GM13977 (cell line): ENCODE measurements at places on chromosomes 3 and 15.

DNA sequence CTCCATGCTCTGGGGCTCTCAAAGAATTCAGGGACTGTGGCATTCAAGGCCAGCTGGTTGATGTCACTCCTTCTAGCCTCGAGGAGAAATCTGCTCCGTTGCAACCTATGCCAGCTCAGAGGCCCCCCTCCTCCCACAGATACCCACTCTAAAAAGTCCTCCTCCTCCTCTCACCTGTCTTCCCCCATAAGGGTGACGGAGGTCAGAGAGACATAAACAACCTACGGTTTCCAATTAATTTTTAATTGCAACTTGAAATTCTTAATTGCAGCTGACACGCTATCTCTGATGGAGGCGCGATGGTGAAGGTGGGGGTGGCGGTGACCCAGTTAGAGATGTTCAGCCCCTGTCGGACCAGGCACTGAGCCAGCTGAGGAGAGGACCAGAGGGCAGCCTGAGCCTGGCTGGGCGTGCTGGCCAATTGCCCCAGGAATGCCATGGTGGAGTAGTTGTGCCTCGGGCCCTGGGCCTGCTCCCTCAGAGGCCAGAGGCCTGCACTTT is 43.2 kb upstream of the INSYN1 start:
- DNase-seq, result no peak

GRCh38 chr3:29777869-29778268 is 497.0 kb downstream of the RBMS3 start:
- no peak for DNase-seq

DNA sequence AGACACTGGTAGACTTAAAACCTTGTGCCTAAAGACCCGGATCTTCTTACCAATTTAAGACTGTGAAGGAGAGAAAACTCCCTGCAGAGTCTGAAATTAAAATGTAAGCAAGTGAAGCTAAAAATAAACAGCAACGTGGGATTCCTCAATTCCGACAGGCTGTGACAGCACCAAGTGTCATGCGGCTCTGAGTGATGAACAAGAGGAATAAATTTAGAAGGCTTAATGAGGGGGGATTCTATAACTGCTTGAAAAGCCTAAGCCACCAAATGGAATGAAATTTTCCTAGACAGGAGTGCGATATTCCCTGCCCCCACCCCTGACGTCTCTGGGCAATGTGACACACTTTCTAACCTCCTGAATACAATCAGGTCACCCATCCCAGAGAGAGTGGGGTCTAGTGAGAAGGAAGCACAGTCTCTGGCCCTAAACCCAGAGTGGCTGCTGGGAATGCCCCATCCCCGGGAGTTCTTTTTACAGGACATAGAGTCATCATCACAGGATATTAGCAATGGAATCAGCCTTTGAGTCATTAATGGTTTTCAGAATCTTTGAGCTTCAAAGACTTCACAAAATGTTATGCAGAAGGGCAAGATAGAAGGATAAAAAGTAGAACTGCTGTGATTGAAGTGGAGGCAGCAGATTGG is 114.3 kb downstream of the EDEM1 start:
- DNase-seq, result no peak

GRCh38 chr3:149716984-149717383 is 35.3 kb downstream of the COMMD2 start:
- DNase-seq, result no peak

DNA sequence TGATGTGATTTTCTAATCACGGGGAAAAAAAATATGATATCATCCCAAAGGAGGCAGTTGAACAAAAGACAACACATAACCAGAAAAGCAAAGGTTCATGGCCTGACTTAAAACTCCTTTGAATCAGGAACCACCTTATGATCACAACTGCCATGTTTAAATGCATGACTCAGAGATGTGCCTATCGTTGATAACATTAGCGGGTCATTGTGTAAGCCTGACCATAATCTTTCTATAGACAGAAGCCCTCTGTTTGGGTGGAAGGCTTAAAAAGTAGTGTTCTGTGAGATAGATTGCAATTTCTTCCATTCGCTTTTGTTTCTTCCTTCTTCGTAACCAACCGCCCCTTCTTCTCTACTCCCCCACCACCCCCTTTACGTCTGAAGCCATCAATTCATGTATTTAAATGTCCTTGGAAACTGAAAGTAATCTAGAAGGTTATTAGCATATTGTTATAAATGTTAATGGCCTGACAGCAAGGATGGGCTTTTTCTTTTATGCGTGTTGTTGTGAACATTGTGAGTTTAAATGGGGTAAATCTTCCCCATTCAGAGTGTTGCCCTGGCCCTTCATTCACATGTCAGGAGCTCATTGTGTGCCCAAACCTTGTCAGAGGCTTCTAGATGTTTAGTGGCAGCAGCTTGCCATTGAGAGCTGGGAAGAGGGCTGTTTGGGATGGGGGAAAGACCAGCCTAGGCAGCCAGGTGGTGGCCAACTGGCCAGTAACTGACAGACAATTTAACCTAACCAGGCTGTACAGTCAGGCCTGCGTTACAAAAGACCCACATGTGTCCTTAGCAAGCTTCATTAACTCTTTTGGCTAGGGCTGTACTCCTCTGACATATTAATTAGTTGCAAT is 64.5 kb downstream of the EPHA3 start:
- DNase-seq, result no peak

GRCh38 chr3:56917361-56918110 is 115.8 kb upstream of the ARHGEF3 start:
- peak; percentile 62 for DNase-seq

DNA sequence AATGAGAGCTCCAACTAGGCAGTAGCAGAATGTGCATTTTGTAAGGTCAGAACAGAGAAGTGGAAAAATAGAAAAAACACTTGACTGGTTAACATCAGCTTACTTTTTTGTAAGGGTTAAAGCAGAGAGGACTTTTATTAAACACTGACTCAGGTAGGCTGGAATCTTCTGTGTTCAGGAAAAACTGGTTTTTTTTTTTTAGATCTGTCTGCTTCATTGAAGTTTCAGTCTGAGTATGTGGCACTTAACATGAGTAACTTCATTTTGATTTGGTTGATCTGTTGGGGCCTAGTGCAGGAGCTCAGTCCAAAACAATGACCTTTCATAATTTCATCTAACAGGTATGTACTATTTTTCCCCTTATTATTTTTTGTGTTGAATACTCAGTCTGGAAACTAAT is 141.1 kb downstream of the DOCK3 start:
- no peak for DNase-seq

- no peak for DNase-seq
Observed at GRCh38 chr3:7789324-7789723, 712.3 kb upstream of the LMCD1 start.

GRCh38 chr3:181755959-181756358 is 44.2 kb downstream of the SOX2 start:
- DNase-seq, result no peak

GRCh38 chr3:50388016-50388719 is 28.8 kb upstream of the TMEM115 start:
- DNase-seq, result no peak

- no peak for DNase-seq
Observed at GRCh38 chr3:156483002-156483401, 71.9 kb downstream of the SSR3 start.

DNA sequence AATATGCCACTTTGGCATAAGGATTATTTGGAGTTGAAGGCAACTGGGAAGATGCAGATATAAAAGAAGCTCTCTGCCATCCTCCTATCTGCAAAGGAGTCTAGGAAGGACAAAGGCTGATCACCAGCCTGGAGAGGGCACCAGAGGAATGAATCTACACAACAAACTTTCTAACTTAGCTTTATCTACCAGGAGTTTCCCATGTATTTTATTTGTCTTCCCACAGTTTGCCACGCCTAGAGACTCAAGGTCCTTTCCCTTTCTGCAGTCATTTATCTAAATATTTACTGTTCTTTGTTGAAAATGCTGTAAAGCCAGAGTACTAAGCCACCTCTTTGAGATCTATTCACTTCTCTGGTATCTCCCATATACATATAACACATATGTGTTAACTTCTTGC is 32.2 kb downstream of the GPR176 start:
- no peak for DNase-seq

- no peak for DNase-seq
Observed at GRCh38 chr15:39596358-39597051, 15.6 kb downstream of the THBS1 start.

DNA sequence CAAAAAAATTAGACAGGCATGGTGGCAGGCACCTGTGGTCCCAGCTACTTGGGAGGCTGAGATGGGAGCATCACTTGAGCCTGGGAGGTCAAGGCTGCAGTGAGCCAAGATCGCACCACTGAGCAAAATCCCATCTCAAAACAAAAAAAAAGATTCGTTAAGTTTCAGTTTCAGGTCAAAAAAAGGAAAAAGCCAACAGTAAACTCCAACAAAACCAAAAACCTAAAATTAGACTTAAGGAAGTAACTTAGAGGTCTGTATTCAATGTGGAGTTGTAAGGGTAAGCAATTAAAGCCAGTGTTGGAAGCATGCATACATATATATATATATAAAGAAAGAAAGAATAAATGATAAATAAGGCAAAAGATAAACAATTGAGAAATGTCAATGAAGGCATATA is 11.8 kb downstream of the KPNA1 start:
- DNase-seq, result no peak

GRCh38 chr3:159640225-159640624 is 348.4 kb upstream of the IL12A start:
- no peak for DNase-seq

GRCh38 chr3:193788189-193788991 is 195.4 kb downstream of the OPA1 start:
- DNase-seq, result peak; percentile 85

GRCh38 chr15:40470423-40471104 is at the start of gene CHST14:
Gene CHST14 (plus strand): TSS chr15:40470984. CDS start chr15:40471214, 230 bp downstream.
- DNase-seq, result peak; percentile 92

- no peak for DNase-seq
Observed at GRCh38 chr15:25811481-25811906, 51.6 kb downstream of the ATP10A start.

GRCh38 chr15:99268431-99268830 is 17.1 kb downstream of the LRRC28 start:
- no peak for DNase-seq

DNA sequence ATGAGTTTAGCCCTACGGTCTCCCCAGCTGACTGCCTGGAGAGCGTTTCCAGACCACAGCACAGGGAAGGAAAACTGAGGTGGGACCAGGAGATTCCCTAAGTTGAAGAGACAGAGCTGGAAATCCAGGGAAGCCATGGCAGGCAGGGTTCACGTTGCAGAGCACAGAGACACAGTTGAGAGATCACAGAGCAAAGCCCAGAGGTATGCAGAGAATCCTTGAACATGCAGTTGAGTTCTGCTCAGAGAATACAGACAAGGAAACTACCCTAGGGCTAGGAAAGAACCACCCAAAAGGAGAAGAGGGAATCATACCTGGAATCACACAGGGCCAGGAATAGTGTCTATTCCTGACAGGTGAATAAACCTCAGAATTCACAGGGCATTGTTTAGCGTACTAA is 14.3 kb downstream of the SLC28A1 start:
- no peak for DNase-seq

DNA sequence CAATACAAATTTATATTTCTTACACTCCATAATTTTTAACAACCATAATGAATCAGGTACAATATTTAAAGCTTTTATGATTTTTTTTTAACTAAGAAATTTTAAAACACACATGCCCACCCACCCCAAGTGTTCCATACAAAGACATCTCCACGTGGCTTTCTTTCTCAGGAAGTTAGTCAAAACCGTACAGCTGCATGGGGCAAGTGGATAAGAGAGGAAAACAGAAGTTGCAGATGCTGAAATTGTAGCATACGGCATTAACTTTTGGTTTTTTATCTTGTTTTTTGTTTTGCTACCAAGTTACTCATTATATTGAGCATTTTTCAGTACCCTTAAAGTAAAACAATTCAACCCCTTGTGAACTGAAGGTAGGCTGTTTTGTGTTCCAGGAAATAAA is 14.8 kb downstream of the GNB4 start:
- DNase-seq, result no peak

DNA sequence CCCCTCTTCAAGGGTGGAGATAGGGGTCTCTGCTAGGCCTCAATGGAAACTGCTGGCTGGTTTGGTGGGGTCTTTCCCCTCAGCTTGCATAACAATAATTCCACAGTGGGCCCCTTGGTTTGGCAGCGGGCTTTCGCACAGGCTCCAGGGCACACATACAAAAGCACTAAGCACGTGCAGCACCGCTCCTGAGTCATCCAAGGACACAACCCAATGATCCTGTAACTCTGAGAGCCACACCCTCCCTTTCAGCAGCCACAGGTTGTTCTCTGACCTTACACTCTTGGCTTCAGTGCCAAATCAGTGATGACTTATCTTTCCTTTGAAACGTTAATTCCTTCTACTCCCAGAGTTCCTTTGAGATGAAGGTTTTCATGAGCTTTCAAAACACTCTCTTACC is 41.7 kb downstream of the DAPK2 start:
- no peak for DNase-seq

GRCh38 chr15:60905587-60905986 is 323.5 kb downstream of the RORA start:
- no peak for DNase-seq

GRCh38 chr3:190306026-190306425 is 16.2 kb downstream of the CLDN1 start:
- DNase-seq, result no peak

DNA sequence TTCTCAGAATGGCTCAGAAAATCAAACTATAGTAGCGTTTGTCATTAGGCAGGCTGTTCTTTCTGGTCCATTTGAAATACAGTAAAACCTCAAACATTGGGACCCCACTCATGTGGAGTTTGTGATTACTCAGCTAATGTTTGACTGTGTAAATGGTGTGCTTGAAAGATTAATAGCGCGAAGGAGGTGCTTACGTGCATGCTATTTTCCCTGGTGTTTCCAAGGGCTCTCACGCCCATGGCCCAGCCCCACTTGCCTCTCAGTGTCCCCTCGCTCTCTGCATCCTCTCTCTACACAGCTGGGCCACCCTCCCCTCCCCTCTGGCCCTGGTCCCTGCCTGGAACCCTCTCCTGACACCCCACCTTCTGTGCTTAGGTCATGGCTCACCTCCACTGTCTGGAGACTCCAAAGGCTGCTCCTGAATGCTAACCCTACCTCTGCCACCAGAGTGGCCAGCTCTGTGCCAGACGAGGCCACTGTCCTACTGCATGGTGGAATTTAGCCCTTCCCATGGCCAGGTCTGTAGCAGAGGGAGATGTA is 194.2 kb downstream of the PLCL2 start:
- no peak for DNase-seq

DNA sequence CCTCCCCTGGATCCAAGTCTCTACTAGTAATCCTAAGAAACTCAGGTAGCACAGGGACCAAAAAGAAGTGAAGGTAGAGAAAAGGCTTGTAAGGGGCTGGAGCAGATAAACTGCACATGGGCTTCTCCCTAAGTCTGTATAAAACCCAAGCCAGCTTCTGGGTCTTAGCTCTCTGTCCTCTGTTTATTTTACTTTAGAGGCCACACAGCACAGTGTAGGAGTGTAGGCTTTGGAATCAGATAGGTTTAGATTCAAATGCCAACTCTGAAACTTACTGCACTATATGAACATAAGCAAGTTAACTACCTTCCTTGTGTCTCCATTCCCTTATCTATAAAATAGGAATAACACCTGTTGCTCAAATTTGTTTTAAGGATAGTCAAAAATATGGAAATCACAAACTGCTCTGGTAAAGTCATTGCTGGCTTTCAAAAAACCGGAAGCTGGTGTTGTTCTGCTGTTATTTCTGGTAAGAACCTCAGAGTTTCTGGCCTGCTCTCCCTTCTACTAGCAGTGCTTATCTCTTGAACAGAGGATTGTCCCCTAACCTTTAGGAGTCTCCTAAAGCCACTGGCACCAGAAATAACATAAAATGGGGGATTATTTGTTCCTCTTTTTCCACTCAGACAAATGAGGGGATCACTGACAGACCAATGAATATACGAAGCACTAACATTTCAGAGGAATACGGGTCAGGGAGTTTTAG is 33.8 kb downstream of the PIK3R4 start:
- DNase-seq, result no peak

- no peak for DNase-seq
Observed at GRCh38 chr3:62238431-62238830, 134.9 kb downstream of the FEZF2 start.

- no peak for DNase-seq
Observed at GRCh38 chr3:159782724-159783421, 205.8 kb upstream of the IL12A start.
